ENCODE measurements at places on chromosomes 6 and 20.

DNA sequence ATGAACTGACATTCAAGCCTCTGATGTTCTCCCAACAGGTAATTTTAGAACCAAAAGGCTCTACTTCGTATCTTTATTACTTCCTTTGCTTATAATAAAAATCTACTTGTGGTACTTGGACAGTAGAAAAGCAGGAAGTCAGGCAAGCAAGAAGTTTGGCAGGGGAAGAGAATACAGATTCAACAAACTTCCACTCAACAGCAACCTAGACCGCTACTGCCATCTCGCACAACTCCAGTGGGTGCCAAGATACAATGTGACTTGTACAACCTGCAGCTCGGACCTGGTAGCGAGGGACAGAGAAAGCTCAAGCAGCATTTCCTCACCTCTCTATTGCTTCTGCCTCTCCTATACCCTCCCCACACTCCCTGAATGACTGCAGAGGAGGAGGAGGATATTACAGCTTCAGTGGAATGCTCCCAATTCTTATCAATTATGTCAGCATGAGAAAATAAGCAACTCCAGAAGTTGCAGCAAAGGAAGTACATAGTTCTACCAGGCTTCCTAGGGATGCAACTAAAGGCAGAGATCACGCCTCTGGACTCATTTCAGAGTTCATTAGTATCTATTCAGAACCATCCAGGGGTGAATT, 76.5 kb downstream of the MBOAT1 start:
- DNase-seq: no peak

- DNase-seq: peak; percentile 42
Measured at GRCh38 chr20:3209257-3209945, at the start of gene ITPA. TSS of gene ITPA (plus strand) at chr20:3209498. CDS start at chr20:3209552, 54 bp downstream.

GRCh38 chr6:62740596-62740995, 454.6 kb upstream of the KHDRBS2 start:
- DNase-seq: no peak

GRCh38 chr20:9615766-9616454, 101.5 kb downstream of the LAMP5 start:
- DNase-seq: no peak

- no peak for DNase-seq
Measured at GRCh38 chr20:24339210-24339641, 130.2 kb upstream of the SYNDIG1 start.
